PC-9 (cell line): ENCODE measurements at places on chromosomes 4 and X.

DNA sequence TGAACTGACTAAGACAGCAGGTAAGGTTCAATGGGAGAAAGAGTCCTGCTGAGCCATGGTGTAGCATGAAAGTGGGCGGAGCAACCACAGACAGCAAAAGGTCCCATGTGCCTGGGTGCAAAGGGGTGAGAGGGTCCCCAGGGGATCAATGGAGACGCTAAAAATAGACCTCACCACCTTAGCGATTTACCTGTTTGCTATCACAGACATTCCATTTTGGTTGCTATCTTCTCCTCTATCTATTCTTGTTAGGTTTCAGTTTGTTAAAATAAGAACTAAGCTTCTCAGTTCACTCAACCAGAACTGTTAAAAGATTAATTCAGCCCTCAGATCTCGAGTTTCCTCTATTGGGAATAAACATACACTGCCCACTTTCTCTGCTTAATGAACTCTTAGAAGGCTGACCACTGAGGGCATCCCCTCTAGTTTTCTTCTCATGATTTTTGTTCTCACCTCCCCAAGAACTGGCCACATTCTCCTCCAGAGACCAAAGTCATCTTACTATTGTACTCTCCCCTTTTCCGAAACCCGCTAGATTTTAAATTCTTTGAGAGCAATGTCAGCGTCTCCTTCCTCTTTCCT lies 136.7 kb downstream of the PARM1 start:
- no peak for DNase-seq

GRCh38 chr4:175435381-175435783 lies 376.7 kb downstream of the GPM6A start:
- DNase-seq: no peak

GRCh38 chr4:177555007-177555574 lies 112.9 kb upstream of the AGA start:
- DNase-seq: peak; percentile 28

- DNase-seq: no peak
Observed at GRCh38 chr4:102139932-102140331, 205.3 kb downstream of the SLC39A8 start.

- DNase-seq: no peak
Observed at GRCh38 chr4:30525662-30526315, 194.4 kb upstream of the PCDH7 start.

DNA sequence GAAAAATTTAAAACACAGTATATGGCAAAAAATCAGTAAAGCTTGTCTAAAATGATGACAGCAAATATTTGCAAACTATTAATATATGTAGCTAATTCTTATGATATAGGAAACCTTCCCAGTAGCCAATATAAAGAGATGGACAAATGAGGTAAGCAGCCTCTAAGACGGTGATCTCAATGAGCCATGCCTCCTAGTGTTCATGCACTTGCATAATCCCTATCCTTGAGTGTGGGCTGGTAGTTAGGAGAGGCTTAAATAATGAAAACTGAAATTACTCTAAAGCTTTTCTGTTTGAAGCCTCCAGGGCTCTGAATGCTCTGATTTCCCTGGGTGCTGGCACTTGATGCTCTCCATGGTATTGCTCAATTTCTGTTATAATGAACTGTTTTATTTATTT lies 24.6 kb upstream of the ARMCX4 start:
- DNase-seq: no peak

GRCh38 chrX:71637253-71637618 lies 18.9 kb upstream of the CXCR3 start:
- no peak for DNase-seq

GRCh38 chr4:185036842-185037241 lies 18.6 kb downstream of the HELT start:
- DNase-seq: no peak

DNA sequence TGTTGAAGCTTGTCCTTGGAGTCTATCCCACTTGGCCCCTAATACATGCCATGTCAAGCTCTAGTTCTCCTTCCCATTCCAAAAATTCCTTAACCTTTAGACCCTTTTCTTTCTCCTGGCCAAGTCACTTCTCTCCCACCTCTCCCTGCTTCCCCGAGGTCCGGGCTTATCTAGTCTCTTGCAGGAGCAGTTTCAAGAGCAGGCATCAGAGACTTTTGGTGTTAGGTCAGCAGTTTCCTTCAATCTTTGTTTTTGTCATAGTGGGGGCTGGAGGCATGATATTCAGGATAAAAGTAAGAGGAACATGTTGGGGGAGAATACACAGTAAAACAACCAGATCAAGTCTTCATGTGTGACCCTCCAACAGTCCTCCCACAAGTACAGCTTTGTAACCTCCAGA lies 11.5 kb upstream of the IDS start:
- DNase-seq: no peak
